ENCODE measurements at places on chromosomes 3 and 15.
A peak's percentile ranks its signal among the peaks of the same experiment; 100 is the strongest.

GRCh38 chr3:97720417-97720816, 44.1 kb upstream of the ARL6 start:
- no peak for DNase-seq

DNA sequence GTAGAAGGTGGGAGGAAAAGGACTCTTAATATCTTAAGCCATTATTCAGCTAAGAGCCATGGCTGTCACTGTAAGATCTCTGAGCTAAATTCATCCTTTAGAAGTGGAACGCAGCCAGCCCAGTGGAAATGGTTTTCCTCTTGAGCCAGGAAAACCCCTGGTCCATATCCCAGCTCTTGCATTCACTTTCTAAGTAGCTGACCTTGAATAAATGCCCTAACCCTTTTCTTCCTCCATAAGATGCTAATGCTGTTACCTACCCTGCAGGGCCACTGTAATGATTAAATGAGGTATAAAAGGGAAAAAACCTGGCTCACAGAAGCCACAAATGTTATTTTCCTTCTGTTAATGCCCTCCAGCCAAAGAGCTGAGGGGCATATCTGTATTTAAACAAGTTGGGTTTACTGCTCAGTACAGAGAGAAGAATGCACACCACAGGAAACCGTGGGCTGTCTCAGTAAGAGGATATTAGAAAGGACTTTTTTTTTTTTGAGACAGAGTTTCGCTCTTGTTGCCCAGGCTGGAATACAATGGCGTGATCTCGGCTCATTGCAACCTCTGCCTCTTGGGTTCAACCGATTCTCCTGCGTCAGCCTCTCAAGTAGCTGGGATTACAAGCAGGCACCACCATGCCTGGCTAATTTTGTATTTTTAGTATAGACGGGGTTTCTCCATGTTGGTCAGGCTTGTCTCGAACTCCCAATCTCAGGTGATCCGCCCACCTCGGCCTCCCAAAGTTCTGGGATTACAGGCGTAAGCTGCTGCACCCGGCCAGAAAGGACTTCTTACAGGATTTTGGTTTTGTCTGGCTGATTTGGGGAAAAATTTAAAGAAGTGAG, 6.8 kb downstream of the UBL7 start:
- no peak for DNase-seq

DNA sequence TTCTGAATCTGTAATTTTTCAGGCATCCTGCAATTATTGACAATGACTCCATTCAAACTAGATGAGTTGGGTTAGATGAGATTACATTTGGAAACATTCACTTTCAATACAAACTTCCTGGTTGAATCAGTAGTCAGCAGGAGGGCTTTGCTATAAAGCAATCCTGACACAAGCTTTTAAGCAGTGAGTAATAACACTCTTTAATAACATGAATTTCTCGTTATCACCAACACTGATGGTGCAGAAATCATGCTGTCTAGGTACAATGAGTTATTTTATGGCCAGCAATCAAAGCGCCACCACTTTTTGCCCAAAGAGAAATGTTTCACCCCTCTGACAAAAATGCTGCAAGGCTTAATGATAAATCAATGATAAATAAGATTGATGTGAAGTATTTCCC, 474.8 kb upstream of the CNTN4 start:
- DNase-seq = no peak

GRCh38 chr3:99084826-99085225, 183.3 kb upstream of the DCBLD2 start:
- peak; percentile 78 for DNase-seq

- no peak for DNase-seq
These were observed 1181.9 kb downstream of the ROBO2 start for GRCh38 chr3:78221796-78222195.

- no peak for DNase-seq
These were observed 83.4 kb downstream of the TFDP2 start for GRCh38 chr3:142065932-142066331.

- DNase-seq = no peak
These were observed 297.1 kb downstream of the SATB1 start for GRCh38 chr3:18127859-18128681.

DNA sequence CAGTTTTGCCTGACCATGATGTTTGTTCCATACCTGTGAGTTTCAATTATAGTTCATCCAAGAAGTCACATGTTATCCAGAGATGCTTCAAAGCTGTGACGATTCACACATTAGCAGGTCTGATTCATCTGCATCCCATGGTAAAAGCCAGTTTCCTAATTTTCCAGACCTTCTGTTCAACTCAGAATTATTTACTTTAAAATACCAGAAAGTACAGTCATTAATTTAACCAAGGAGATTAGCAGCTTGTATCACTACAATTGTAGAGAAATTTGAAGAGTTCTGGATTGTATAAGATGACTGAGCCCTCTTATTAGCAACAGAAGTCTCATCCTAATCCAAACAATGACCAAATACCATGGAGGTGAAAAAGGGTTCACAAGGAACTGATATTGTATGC, 76.1 kb upstream of the THBS1 start:
- DNase-seq = peak; percentile 82

DNA sequence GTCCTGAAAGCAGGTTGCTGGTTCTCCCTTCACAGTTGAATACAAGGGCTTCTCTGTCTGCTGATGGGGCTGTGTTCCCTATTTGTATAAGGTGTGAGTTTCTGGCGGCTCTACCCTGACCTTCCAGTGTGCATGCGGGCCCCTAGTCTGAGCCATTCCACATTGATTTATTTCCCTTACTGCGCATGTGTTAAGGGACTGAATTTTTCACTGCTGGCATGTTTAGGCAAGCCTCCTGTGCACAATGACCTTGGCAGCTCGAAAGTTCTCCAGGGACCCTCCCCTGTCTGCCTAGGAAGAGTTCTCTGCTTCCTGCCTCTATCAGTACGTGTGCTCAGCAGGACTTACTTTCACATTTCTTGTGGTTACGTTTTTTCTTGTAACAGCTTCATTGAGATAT, 11.4 kb downstream of the TRAK1 start:
- no peak for DNase-seq

- no peak for DNase-seq
These were observed 4.5 kb downstream of the NDUFB5 start for GRCh38 chr3:179608931-179609720.

DNA sequence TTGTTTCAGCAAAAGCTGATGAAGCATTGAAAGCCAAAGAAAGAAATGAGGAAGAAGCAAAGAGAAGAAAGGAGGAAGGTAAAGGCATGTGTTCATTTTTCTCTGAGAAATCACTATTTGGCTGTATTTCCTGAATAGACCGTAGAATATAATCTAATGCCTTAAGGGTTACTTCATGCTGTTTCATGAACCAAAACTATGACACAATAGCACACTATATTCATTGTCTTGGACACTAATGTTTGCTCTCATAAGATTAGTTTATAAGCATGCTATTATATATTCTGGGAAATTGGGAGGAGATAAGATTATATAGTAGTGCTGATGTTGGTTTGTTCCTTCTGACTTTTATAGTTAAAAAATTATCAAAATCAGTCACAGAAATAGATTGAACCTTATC, 110.1 kb upstream of the MLF1 start:
- DNase-seq = no peak

- no peak for DNase-seq
These were observed 39.9 kb downstream of the RASA2 start for GRCh38 chr3:141526709-141527108.

- DNase-seq = no peak
These were observed 13.2 kb downstream of the CTSH start for GRCh38 chr15:78931439-78932257.

DNA sequence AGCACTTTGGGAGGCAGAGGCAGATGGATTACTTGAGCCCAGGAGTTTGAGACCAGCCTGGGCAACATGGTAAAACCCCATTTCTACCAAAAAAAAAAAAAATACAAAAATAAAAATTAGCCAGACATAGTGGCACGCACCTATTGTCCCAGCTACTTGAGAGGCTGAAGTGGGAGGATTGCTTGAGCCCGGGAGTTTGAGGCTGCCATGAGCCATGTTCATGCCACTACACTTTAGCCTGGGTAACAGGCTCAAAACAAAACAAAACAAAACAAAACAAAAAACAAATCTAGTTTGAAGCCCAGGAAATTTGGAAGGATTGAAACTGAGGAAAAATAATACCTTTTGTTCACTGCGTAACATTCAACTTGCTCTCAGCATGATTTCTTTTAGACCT, 16.6 kb downstream of the TMOD3 start:
- no peak for DNase-seq

DNA sequence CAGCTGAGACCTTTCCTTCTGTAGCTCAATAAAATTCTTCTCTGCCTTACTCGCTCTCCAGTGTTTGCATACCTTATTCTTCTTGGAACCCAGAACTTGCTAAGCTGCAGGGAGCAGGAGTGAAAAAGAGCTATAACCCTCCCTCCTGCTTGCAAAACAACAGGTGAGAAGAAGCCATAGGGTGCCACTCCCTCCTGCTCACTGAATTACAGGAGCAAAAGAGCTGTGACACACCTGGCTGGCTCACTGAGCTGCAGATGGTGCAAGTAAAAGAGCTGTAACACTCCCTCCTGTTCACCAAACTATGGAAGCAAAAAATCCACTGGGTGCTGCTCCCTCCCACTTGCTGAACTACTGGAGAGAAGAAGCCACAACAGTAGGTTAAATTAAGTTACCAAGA, 44.2 kb upstream of the C2CD4B start:
- no peak for DNase-seq

- no peak for DNase-seq
These were observed 71.8 kb downstream of the CHDH start for GRCh38 chr3:53774414-53774813.

- DNase-seq = no peak
These were observed 217.1 kb downstream of the GBE1 start for GRCh38 chr3:81544385-81544784.

GRCh38 chr3:147977001-147977400, 567.8 kb downstream of the ZIC1 start:
- DNase-seq = no peak

DNA sequence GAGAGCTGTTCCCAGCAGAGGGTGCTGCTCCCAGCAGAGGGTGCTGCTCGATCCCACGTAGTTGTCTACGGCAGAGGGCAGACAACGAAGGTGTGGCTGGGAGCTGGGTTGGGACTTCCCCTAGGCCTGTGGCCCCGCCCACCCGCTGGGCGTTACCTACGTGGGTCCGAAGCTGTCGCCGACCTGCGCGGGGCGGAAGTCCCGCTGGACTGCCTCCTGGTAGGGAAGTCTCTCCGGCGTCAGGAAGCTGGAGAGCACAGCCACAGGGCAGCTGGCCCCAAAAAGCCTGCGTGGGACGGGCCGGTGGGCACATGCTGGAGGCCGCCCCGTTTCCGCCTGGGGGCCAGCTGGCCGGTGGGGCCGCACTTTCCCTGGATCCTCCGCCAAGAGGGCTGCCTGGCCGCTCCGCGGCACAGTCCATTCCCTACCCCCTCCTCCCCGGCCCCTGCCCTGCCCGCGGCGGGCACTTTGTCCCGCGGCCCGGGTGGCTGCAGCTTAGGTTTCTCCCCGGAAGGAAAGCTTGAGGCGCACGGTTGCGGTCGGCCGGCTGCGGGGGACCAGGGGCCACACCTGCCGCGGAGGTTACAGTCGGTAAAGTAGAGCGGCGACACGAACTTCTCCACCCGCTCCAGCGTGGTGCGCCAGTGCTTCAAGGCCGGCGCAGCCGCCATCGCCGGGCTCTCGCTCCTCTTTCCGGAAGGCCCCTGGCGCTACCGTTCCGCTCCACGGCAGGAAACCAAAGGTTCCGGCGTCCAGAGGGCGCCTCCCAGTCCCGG, at the start of gene MAN2C1:
MAN2C1 (minus strand) TSS at position 695 of the 776 bp plus-strand sequence; CDS start at position 671, 24 bp downstream.
- DNase-seq = peak; percentile 75

GRCh38 chr15:80915472-80915871, 74.1 kb downstream of the MESD start:
- DNase-seq = no peak

- DNase-seq = no peak
These were observed 61.4 kb downstream of the BFSP2 start for GRCh38 chr3:133461291-133461690.

DNA sequence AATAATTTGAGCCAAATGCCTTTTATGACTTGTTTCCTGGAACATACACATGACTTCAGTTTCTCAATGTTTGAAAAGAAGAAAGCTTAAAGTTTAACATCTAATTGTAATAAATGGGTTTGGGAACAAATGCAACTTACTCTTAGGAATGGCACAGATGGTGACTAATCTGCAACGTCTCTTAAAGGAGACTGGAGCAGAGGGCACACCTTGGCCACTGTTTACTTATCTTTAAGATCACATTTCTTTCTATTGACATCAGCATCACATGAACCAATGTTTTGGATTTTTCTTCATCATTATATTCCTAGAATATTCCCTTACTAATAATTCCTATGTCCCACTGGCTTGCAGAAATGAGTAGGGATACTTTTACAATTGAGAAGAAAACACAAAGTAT, 229.5 kb downstream of the CHL1 start:
- DNase-seq = no peak

GRCh38 chr3:144187531-144188210, 216.0 kb downstream of the DIPK2A start:
- DNase-seq = peak; percentile 62

DNA sequence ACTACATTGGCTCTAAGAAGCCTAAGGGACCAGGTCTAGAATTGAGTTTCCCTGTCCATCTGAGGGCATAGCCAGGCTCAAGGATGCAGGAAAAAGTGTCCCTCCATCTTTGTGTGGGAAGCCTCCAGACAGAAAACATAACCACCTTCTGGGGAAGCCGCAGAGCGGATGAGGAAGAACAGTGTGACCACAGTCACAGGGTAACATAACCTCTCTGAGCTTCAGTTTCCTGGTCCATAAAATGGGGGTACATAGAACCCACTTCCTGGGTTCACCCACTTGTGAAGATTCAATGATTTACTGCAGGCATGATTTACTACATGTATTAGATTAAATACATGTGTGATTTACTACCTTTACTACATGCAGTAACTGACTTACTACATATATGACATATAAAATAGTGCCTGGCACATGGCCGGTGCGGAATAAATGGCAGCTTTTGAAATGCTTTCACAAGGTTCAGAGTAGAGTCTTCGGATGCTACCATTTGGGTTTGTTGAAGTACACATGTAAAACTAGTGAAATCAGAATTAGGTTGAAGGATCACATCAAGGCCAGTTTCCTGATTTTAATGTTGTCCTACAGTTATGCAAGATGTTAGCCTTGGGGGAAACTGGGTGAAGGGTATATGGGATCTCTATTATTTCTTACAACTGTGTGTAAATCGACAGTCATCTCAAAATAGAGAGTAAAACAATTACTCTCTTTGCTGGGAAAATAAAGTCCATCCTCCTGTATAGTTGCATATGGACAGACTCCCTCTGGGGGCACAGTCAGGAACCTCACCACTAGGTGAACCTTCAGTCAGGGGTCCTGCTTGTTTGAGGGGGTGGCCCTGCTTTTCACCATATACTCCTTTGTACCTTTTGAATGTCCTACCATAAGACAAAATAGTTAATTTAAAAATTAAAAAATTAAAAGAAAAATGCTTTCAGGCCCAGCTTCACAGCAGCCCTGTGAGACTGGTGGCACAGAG, 86.0 kb downstream of the SEMA5B start:
- DNase-seq = no peak

DNA sequence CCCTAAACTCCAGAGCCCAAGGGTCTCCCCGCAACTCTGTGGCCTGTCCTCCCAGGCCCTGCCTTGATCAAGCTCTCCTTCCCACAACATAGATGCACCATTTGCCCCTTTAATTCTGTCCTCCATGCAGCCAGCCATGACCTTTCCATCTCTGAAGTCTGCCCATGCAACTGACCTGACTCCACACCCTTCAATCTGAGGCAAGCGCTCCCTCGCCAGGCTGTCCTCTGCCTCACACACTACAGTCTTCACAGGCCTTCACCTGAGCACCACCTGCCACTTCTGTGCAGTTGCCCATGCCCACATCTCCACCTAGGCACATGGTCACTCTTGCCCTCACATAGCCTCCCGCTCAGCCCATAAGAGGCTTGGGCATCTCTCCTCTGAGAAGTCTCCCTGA, 244.0 kb downstream of the OCA2 start:
- no peak for DNase-seq

GRCh38 chr3:38707730-38708129, 58.2 kb upstream of the SCN5A start:
- no peak for DNase-seq

Measured in fibroblast of skin of left biceps (primary cell).